Erythroblast (primary cell): ENCODE measurements at places on chromosomes 12 and 14.

DNA sequence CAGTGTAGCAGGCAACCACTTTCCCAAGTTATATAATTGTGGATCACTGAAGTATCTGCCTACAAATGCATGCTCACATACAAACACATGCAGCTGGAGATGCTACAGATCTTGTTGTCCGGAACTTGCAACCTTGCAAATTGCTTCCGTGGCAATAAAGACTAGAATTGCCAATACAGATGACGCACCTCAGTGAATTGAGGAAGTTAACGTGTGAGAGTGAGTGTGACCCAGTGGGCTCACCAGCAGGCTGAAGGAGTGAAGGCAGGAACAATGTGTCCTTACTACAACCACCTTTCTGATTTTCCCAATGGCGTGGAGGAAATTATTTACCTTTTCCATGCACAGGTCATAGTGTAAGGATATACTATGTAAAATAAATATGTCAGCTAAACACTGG lies 89.4 kb upstream of the GRIP1 start:
- DNase-seq: no peak

GRCh38 chr12:109857715-109858114 lies 22.6 kb downstream of the GLTP start:
- no peak for DNase-seq

GRCh38 chr12:80186727-80187217 lies 87.4 kb downstream of the OTOGL start:
- DNase-seq: peak; percentile 16

GRCh38 chr12:50533203-50533584 lies 28.4 kb downstream of the DIP2B start:
- DNase-seq: no peak

DNA sequence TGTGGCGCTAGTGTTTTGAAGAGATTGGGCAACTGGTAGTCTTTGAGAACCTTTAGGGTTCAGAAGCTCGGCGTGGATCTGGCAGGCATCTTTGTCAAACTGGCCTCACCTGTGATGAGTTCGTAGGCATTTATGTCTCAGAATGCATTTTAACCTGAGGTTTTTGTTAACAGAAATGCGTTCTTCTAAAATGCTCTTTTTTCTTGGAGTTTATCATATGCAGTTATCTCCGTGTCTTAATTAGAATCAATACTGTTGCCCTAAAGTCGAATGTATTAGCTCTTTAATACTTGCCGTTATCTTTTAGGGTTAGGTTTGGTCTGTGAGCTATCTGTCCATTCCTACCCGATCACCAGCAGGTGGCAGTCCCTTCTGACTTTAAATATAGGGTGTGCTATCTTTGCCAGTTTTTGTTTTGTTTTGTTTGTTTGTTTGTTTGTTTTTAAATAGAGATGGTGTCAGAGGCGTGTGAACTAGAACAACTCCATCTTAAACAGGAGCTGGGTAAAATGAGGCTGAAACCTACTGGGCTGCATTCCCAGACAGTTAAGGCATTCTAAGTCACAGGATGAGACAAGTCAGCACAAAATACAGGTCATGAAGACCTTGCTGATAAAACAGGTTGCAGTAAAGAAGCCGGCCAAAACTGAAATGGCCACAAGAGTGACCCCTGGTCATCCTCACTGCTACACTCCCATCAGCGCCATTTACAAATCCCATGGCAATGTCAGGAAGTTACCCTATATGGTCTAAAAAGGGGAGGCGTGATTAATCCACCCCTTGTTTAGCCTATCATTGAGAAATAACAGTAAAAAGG lies 1.4 kb downstream of the ATF1 start:
- DNase-seq: peak; percentile 84

DNA sequence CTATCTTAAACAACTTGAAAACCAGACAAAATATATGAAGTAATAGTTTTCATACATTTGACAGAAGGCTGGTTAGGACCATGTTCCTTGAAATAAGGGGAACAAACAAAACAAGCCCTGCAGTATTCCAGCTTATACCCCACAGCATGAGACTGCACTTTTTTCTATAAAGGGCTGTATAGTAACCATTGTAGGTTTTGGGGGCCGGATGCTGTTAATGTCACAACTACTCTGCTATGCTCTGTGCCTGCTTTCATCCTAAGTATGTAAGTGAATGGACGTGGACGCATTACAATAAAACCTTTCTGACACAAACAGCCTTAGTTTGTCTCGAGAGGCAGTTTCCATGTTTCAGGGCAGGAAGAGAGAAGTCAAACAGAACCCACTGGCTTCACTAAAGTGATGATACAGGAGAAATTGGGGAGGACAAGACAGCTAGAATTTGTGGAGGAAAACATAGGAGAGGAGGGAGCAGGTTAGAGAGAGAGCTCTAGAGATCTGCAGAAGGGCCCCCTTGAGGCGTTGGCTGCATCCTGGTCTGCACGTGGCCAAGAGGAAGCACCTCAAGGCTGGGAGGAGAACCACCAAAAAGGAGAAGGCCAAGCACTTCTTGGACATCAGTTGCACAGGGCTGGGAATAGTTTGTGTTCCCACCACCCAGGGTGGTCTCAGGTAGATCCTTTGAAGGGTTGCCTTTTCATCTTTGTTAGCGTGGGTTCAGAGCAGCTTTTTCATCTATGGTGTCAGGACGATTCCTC lies 63.7 kb downstream of the TRAF3 start:
- DNase-seq: no peak
